Stimulated activated CD8-positive, alpha-beta memory T cell treated with anti-CD3 and anti-CD28 coated beads, Interleukin-2, amount 100 ng/mL, for 48 hours (primary cell): ENCODE measurements at places on chromosomes 5 and 9.

- no peak for DNase-seq
Observed at GRCh38 chr9:108045851-108046250, 556.3 kb upstream of the KLF4 start.

GRCh38 chr5:163532171-163533084 lies 27.0 kb downstream of the MAT2B start:
- DNase-seq: no peak

- DNase-seq: no peak
Observed at GRCh38 chr9:71005456-71005855, 116.0 kb downstream of the TRPM3 start.

- no peak for DNase-seq
Observed at GRCh38 chr5:51475628-51476027, 92.4 kb downstream of the ISL1 start.

DNA sequence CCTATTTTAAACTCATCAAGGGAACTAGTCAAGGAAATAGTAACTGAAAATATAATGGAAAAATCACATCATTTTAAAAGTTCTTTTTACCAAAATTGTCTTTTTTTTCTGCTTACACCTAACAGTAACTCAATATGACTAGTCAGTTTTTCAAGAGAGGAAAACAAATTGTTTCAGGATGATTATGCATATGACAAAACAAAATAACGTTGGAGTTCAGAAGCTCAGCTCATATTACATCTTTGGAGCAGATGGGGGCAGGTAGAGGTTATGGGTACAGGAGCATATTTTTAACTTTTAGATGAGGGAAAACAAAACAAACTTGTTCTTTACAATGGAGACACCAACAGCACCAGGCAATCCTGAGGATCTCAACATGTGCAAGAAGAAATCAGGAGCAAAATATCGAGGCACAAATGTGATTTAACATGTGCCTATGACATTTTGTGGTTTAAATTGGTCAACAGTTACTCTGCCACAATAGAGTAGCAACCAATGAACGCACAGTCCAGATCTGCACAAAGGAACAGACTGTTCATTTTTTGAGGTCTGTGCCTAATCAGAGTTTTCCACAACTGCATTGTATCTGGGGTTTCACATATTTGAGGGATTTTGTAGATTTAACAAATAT lies 659.0 kb downstream of the ANXA1 start:
- DNase-seq: no peak

- no peak for DNase-seq
Observed at GRCh38 chr9:98906273-98907040, 37.2 kb upstream of the COL15A1 start.

- no peak for DNase-seq
Observed at GRCh38 chr5:134178096-134178419, 1.3 kb upstream of the SKP1 start.

GRCh38 chr5:1312993-1313833 lies 18.3 kb upstream of the TERT start:
- no peak for DNase-seq

GRCh38 chr5:66958201-66958979 lies 238.2 kb downstream of the CD180 start:
- DNase-seq: no peak

DNA sequence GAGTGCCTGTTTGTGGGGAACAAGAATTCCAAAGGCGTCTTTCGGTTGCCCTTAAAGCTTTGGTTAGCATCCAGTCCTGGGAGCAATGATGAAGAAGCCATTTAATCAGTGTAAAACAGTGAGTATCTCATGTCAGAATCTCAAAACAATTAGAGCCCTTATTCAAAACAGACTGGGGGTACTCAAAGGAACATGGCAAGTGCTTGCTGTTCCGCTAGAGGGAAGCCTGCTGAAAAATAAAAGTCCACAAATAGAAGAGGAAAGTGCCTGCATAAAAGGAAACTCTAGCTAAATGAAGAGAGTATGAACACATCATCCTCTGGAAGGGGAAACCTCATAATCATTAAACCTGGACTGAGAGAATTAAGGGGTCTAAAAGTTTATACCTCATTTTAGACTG lies 26.4 kb downstream of the FBXL7 start:
- DNase-seq: no peak

GRCh38 chr5:109580225-109580624 lies 109.5 kb upstream of the MAN2A1 start:
- no peak for DNase-seq
